Epithelial cell of proximal tubule (primary cell): ENCODE measurements at places on chromosomes 12 and 14. TPM values are rescaled to one million over a fixed set of nuclear protein-coding genes. Genes with fewer than 3 reads are reported as not detected.

The DPF3 gene
- total RNA-seq = 0.86 and 0.94 TPM in 2 replicates

The FAM216A gene
- total RNA-seq = 20.4 and 27.7 TPM in 2 replicates

DNA sequence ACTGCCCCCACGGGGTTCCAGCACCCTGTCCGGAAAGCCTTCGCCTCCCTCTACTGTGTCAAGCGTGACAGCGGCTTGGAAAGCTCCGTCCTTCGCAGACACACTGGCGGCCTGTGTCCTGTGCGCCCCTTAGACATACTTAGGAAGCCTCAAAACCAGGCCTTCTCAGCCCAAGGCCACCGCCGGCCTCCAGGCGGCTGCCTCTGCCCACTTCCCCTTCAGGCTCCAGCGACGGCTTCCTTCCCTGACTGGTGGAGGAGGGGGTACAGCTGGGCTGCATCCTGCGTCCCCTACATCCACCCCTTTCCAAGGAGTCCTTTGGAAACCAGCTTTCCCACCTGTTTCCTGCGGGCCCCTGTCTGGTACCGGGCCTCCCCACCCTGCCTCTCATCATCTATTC, 2.5 kb upstream of the CACNA2D4 start:
- DNase-seq = no peak

The PRH1 gene
- total RNA-seq = 4.3 and 9.1 TPM in 2 replicates

DNA sequence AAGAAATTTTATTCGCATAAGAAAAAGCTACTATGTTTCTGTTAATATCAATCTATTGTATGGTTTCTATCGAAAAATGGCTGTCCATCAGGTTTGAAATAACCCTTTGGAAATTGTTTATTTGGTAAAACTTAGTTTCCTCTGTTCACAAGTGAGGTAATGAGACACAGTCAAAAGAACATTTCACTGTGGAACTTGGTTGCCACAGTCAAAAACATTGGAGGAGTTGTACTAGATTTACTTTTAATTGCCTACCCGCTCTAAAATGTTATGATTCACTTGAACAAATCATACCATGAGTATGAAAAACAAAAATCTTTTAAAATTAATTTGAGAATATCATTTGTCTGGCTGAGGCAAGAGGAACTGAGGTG, 46.5 kb downstream of the ITPR2 start:
- DNase-seq = no peak

The BTG1 gene
- 15.8 and 22.8 TPM in 2 replicates for total RNA-seq
